ENCODE measurements at places on chromosomes 3 and 15. TPM values are rescaled to one million over a fixed set of nuclear protein-coding genes. Genes with fewer than 3 reads are reported as not detected.

GRCh38 chr15:48765022-48765421, 45.8 kb downstream of the CEP152 start:
- no peak for DNase-seq

- DNase-seq: no peak
These were observed 35.8 kb downstream of the GJD2 start for GRCh38 chr15:34718681-34719665.

DNA sequence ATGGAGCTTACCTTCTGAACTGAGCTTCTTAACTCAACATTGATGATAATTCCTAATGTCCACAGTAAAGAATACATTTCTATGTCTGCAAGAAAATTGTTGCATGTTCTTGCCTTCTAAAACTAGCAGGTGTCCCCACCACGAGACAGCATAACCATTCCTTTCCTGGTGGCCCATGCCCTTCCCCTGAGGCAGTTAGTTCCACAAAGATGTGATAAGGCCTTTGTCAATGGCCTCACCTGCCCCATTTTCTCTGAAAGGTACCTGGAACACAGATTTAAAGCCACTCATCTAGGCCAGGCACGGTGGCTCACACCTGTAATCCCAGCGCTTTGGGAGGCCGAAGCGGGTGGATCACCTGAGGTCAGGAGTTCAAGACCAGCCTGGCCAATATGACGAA, 21.0 kb upstream of the HTR3E start:
- DNase-seq: no peak

DNA sequence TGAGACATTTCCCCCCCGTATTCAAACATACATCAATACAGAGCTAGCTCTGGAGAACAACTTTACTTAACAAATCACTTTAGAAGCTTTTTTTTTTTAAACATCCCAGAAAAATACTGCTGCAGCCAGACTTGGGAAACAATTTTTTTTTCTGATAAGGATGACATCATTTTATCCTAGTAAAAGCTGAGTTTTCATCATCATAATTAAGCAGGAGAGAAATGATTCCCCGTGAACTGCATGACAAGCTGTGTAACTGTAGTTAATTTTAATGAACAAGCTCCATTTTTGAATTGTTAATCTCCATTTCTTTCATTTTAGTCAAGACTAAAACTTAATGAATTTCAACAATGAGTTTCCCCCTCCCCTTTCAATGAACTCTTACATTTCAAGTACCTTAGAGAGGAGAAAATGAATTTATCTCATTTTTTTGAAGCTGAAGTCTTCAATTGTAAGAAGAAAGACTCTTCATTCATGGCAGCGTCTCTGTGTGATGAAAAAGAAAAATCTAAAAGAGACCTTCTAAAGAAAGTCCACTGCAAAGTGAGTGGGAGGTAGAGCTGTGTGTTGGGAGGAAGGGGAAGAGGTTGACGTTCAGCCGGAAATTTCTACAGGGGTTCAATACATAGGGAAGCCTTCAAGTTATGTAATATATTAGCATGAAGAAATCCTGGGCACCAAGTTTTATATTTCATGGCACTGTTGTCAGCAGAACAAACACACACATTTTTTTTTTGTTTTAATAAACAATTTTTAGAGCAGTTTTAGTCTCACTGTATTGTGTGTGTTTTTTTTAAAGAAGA, 31.7 kb downstream of the HES1 start:
- no peak for DNase-seq

GRCh38 chr3:152466784-152467183, 198.1 kb downstream of the MBNL1 start:
- DNase-seq: no peak

GRCh38 chr3:74651292-74651691, 36.8 kb upstream of the CNTN3 start:
- DNase-seq: no peak

- DNase-seq: no peak
These were observed 204.2 kb upstream of the PROK2 start for GRCh38 chr3:71989165-71989564.

DNA sequence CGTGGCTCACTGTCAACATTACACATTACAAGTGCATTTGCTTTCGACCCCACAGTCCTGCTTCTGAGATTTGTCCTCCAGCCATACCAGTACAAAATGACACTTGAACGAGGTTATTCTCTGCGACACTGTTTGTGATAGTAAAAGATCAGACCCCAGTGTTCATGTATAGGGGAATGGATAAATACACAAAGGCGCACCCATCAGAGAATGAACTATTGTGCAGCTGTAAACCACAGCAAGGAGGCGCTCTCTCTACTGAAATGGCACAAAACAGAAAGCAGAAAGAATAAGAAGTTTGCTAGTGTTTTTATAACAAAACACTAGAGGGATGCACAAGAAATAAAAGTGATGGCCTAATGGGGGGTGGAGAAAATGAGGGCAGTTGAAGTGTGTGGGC, 4.9 kb upstream of the CHSY1 start:
- DNase-seq: peak; percentile 45

- DNase-seq: no peak
These were observed 183.5 kb upstream of the NSMCE3 start for GRCh38 chr15:29452881-29453731.

DNA sequence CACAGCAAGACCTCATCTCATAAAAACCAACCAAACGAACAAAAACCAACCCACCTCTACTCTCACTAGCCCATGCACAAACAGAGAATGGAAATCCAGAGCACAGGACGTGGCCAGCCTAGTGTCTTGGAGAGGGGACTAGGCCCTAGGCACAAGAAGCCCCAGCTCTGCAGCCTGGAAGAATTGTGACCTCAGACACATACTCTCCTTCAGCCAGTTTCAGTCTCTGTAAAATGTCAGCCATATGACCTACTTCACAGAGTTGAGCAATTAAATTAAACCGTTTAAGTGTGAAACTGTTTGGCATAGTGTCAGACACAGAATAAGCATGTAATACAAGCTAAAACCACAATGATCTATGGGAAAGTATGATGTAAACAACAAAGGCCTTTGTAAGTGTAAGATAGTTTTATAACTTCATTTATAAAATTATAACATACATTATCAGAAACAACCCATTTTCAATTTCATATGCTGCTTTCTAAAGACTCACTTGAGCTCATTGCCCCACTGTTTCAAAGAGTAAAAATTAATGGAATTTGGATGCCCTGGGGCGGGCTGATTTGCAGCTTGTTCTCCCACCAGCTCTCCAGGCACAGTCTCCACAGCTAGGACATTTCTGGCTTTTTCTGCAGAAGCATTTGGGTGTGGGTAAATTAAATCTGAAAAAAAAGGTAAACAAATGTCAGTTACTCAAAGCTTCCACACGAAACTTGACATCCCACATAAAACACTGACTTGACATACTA, 32.9 kb downstream of the TBC1D2B start:
- peak; percentile 48 for DNase-seq

DNA sequence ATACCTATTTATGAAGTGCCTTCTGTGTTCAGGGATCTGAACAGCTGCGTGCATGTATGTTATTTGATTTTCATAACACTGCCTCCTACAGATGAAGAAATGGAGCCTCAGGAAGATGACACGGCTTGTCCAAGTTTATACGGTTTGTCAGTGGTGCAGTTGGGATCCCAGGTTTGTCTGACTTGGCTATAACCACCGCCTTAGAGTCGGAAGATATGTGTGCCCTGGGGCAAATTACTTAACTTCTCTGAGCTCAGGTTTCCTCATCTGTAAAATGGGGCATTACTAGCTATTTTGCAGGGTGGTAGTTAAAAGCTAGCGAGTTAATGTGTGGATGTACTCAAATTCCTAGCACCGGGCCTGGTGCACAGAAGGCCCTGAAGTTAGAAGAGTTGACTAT, 54.1 kb upstream of the ANP32A start:
- DNase-seq: no peak

DNA sequence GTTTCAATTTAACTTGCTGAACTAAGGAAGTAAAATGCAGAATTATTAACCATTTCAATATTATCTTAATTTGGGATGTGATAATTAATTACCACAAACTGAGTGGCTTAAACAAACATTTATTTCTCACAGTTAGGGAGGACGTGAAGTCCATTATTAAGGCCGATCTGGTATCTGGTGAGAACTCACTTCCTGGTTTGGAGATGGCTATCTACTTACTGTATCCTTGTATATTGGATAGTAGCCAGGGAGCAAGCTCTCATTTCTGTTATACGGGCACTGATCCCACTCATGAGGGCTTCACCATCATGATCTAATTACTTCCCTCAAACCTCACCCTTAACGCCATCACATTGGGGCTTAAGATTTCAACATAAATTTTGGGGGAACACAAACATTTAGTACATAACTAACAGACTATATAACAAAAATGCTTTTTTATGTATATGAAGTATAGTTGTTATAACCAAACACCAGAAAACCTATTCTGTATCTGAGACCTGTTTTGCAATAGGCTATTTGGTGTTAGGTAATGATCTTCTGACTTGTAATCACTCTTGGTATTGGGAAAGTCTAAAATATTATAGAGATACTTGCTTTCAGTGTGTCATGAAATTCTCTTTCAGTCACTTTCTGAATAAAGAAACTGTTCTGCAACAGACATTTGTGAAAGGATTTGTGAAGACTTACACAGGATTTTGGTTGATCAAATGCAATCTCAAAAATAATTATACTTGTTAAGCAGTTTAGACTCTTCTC, 4.7 kb upstream of the KPNA4 start:
- no peak for DNase-seq

DNA sequence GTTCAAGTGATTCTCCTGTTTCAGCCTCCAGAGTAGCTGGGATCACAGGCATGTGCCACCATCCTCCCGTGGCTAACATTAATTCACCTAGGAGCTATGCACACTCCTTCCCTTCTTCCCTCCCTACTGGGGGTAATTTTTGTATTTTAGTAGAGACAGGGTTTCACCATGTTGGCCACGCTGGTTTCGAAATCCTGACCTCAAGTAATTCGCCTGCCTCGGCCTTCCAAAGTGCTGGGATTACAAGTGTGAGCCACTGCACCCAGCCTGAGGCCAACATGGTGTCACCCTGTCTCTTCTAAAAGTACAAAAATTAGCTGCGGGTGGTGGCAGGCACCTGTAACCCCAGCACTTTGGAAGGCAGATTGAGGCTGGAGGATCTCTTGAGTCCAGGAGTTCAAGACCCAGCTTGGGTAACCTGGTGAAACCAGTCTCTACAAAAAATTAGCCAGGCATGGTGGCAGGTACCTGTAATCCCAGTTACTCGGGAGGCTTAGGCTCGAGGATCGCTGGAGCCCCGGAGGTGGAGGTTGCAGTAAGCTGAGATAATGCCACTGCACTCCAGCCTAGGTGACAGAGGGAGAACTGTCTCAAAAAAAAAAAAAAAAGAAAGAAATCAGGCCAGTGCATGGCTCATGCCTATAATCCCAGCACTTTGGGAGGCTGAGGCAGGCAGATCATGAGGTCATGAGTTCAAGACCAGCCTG, 6.1 kb downstream of the RNU5B-1 start:
- DNase-seq: no peak

Gene ITPR1
- total RNA-seq: 53.8 TPM

Gene VGLL3
- total RNA-seq: not detected

Gene KNL1
- 61.4 TPM for total RNA-seq

Gene LSAMP
- total RNA-seq: not detected

Data from activated CD8-positive, alpha-beta T cell treated with anti-CD3 and anti-CD28 coated beads, Interleukin-2, amount 10 ng/mL, durations not matched to agents 7 days and 5 days (primary cell).